ENCODE measurements at places on chromosomes 13 and 19.
A peak's percentile ranks its signal among the peaks of the same experiment; 100 is the strongest.

DNA sequence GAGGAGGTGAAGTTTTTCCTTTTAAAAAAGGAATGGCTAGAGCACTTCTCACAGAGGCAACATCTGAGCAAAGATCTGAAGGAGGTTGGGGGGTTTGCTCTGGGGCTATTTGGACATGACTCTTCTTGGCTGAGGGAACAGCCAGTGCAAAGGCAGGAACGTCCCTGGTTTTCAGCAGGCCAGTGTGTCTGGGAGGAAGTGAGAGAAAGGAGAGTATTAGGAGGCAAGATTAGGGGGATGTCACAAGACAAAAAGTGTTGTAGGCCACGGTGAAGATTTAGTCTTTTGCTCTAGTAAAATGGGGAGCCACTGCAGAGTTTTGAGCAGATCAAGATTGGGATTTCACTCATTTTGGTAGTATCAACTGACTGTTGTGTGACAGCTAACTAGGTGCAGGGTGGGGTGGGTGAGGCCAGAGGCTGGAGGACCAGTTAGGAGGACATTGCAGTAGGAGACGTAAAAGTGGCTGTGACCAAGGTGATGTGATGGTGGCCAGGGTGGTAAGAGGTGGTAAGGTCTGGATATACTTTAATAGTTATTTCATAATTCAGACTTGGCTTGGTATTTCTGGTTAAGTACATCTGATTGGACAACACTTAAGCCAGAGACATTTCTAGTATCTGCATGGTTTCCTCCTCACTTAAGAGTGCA lies 40.6 kb downstream of the WDFY2 start:
- DNase-seq, result no peak

DNA sequence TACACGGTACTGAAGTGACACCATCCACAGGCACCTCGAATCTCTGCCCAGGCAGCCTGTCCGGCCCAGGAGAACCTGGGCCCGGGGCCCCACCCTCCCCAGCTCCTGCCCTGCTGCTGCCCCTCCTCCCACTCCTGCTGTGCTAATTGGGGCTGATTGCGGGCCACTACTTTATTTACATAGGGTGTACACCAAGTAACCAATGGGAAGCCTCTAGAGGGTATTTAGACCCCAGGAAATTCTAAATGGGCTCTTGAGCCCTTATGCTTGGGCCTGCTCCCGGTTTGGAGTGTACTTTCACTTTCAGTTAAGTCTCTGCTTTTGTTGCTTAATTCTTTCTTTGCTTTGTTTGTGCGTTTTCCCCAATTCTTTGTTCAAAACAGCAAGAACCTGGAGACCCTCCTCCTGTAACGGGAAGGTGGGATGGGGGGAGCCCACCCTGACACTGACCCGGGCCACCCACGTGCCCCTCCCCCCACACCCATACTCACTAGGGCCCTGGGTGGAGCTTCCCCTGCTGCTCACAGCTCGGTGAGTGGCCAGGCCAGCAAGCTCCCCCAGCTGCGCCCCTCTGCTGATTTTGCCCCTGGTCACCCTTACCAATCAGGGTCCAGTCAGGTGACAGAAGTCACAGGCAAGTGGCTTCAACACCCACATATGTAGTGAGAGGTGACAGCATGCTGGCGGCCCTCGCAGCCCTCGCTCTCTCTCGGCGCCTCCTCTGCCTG lies 9.4 kb downstream of the SCGB2B2 start:
- peak; percentile 36 for DNase-seq

GRCh38 chr19:13959962-13960862 lies 7.9 kb downstream of the DCAF15 start:
- DNase-seq, result no peak

GRCh38 chr13:83876546-83876945 lies 5.7 kb downstream of the SLITRK1 start:
- DNase-seq, result no peak

DNA sequence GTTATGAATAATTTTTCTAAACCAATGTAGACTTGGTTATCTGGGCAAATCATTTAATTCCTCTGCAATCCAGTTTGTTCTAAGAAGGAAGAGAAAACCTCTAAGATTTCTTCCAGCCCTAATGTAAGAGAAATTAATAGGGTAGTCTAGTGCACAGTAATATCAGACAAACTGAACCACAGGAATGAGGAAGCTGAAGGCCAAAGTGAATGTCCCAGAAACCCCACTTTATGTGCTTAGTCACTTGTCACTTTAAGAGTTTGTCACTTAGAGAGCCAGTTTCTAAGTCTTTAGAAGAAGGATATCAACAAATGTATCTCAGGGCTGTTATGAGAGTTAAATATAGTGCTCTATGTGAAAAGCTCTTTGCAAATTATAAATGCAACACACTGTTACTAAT lies 750.6 kb downstream of the DIAPH3 start:
- peak; percentile 27 for DNase-seq

- no peak for DNase-seq
These were observed 23.1 kb upstream of the TSHZ3 start for GRCh38 chr19:31372246-31372781.

DNA sequence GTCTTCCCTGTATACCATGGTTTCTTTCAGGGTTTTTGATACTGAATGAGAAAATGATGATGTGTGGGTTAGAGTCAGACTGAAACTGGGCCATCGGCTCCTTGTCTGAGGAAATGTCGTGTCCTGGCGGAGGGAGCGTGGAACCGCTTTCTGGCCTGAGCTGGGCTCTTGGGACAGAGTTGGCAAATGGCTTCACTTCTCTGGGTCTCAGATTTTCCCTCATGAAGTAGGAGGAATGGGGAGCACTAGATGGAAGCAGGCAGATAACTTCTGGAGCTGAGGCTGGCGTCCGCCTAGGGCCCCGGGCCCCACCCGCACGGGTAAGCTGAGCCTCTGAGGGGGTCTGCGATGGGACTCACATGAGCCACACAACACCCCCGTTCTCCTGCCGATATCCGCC lies 133.3 kb upstream of the WASF3 start:
- no peak for DNase-seq

DNA sequence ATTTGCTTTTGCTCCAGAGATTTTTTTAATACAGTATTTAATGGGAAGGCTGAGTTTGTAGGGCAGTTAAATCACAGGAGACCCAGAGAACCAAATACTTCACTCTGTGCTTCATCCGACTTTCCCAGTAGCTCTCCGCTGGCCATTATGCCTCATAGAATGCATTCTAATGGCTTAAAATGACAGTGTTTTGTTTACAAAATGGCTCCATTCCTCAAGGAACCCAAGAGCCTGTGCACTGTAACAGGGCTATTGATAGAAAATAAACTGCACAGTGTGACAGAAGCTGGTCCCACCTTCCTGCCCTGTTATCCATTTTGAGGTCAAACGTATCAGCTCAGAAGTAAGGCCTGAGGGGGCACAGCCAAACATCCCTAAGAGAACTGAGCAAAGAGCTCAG lies 136.5 kb downstream of the RAP2A start:
- DNase-seq, result no peak

GRCh38 chr13:27177852-27178251 lies 6.2 kb upstream of the USP12 start:
- no peak for DNase-seq

- no peak for DNase-seq
These were observed 19.0 kb downstream of the TSHZ3 start for GRCh38 chr19:31330237-31330636.

DNA sequence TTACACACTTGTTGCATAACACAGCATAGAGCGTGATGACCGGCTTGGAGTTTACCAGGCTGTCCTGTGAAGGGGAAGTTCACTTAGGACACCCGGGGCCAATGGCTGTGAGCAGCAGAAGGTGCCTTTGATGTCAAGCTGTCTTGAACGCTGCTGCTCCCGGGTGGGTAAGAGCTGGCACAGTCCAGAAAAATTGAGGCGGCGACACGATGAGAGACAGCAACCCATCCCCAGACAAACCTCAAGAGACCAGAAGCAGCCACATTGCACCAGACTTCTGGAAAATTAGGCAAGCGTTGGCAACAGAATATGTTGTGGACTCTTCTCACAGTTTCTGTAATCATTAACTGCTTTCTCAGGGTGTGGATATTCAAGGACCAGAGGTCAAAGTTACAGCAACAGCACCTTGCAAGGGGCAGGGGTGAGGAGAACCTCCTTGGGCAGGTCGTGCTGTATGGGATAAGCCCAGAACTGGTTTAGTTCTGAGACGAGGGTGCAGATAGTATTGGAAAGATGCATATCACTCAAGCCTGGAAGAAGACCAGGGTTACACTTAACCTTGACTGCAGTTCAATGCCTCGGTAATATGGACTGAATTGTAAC lies 10.1 kb downstream of the NFILZ start:
- DNase-seq, result no peak

DNA sequence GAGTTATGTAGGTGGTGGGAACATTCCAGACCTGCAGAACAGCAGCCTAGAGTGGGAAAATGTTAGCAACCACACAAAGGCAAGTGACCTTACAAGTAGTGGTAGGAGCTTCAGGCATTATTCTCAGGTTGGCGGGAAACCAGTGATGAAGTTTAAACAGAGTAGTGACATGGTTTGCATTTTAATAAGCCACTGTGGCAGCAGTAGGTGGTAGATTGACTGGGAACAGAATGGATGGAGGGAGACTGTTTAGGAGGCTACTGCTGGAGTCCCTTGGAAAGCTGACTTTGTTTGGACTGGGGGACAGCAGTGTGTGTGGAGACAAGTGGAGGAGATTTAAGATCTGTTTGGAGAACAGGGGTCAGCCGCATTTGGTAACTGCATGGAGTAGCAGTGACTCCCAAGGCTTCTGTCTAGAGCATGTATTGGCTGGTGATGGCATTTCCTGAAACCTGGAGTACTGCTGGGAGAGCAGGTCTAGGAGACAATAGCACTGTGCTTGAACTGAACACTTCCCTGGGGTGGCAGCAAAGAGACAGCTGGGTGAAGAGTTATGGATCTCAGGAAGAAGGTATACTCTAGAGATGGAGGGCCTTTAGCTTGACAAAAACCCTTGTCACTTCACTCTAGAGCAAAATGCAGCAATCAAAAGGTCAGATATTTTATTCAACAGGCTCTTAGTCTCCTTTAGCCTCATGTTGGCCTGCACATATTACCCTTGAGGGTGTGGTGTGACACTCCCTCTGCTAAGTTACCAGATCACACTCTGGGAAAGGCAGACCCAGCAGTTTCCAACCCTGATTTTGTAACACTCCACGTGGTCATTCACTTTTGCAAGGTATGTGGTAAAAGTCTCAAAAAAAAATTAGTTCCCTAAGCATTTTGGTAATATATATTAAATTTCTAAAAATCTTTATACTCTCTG lies 70.3 kb downstream of the DHRS12 start:
- peak; percentile 49 for DNase-seq

DNA sequence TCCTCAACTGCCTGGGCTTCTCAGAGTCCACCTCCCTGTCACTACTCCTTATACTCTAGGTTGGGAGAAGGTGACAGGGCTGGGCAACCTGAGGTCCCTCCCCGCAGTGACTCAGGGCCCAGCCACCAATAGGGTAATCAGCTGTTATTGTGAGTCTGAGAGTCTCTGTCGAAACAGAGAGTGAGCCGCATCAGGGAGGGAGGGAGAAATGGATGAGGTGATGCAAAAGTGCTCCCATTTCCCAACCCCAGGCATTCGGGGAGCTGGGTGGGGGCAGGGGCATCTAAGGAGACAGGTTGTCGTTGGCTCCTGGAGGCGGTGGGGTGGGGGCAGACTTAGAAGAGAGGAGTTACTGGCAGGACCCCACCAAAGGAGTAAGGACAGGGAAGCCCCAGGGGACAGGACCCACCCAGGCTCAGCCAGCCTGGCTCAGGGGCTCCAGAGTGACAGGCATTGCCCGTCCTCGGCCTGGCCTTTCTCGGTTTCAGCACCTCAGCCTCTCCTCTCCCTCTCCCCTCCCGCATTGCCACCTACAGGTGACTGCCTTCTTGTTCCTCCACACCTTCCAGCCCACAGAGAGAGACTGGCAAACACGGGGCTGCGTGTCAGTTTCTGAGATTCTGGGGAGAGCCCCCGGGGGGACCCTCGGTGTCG lies at the start of gene DMKN:
DMKN (minus strand) TSS at position 22 of the 654 bp plus-strand sequence. CDS start 174 bp downstream, outside the sequence.
- DNase-seq, result peak; percentile 53

GRCh38 chr19:41617941-41618730 lies 8.7 kb downstream of the CEACAM4 start:
- no peak for DNase-seq

DNA sequence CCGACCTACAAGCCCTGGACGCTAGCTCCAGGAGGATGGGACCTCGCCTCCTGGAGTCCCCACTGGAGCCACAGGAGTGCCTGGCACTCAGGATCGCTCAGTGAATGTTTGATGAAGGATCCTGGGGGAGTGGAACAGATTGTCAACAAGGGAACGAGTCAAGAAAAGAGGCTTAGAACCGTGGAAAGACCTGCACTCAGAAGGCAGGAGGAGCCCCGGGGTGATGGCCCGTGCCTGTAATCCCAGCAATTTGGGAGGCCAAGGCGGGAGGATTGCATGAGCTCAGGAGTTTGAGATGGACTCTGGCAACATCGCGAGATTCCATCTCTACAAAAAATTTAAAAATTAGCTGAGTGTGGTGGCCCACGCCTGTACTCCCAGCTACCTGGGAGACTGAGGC lies 38.9 kb downstream of the ATP12A start:
- DNase-seq, result no peak

DNA sequence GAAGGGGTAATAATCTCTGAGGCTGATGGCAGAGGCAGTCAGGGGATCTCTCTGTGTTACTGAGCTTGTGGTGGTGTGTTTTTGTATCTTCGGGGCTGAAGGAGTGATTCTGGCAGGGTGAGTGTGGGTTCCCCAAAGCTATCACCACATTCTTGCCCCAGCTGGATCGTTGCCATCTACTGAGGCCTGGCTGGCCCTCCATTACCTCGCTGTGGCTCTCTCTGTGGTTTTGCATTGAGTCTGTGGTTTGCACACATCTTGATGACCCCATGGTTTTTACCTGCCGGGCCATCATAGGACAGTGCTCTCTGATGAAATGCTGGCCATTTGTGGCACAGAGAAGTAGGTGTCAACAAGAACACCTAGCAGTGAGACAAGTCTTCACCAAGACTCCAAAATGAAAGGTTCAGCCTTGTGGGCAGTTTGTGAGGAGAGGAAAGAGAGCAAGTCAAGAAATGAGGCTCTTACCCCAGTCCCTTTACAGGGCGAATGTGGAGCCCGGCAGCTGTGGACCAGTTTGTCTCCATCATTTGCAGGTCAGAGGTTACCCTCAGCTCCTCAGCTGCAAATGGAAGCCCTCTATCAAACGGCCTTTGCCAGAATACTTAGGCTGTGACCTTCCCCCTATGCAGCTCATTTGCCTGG lies 69.0 kb upstream of the NPAS1 start:
- peak; percentile 67 for DNase-seq

GRCh38 chr13:76231522-76232167 lies 595.5 kb downstream of the LMO7 start:
- DNase-seq, result peak; percentile 25

GRCh38 chr13:92829930-92830329 lies 396.7 kb upstream of the GPC6 start:
- no peak for DNase-seq

DNA sequence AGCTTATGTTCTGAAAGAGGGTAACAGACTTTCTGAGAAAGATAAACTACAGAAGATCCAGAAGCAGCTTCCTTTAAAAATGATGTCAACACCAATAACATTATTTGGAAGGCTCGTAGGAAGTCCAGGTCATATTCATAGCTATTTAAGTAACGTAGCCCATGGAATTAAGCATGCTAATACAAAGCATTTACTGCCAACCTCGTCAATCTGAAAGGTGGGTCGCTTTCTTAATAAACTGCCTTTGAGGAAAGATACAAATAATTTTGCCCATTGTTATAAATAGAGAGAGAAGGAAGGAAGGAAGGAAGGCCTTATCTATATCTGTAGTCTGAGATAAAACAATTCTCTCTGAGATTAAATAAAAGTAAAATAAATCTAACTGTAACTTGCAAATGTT lies 80.3 kb downstream of the STARD13 start:
- DNase-seq, result no peak

Measured in M059J (cell line).